Pancreas (tissue), 10 donors: ENCODE measurements at places on chromosomes 6 and 20. TPM values are rescaled to one million over a fixed set of nuclear protein-coding genes. Genes with fewer than 3 reads are reported as not detected.

Gene LY6G6D
- total RNA-seq, result not detected

Gene TP53TG5
- total RNA-seq, result not detected

DNA sequence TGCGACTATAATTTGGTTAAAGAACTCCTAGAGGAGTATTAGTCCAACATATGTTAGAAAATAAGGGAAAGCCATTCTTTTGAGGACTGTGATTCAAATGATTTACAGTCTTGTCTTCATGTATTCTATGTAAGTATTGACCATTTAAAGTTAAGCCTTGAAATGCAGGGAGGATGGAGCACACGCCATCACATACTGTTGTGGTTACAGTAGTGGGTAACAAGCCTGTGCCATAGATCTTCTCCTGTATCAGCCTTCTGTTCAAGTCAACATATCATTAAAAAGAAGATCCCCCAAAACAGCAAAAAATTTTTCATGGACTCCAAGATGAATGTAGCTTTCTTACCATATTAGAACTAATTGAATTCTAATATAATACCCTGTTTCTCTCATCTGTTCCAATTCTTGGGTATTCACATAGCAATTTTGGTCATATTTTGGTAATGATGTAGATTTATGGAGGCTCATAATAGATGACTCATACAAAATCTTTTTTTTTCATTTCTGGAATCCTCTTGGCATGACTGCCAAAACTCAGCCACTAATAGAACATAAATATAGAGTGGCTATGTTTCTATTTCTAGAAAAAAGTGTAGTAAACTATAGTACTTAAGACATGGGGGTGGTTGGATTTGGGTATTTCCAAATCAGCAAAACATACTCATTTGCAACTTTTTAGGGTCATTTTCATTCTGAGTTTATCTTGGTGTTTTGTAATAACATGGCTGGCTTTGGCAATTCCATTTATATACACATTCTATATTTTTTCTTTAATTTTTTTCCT, 413.5 kb downstream of the BCKDHB start:
- no peaks in the 10 kb centered on the region for H3K27me3 ChIP-seq
- no peaks in the 10 kb centered on the region for H3K36me3 ChIP-seq
- H3K4me1 ChIP-seq, result no peaks in the 10 kb centered on the region
- no peak for DNase-seq

- no peaks in the 10 kb centered on the region for H3K27me3 ChIP-seq
- H3K4me1 ChIP-seq, result no peaks in the 10 kb centered on the region
- no peak for DNase-seq
- H3K36me3 ChIP-seq, result no peaks in the 10 kb centered on the region
- H3K4me3 ChIP-seq, result no peak overlapping the region
These were observed 142.8 kb upstream of the PHACTR3 start for GRCh38 chr20:59461526-59461925.

DNA sequence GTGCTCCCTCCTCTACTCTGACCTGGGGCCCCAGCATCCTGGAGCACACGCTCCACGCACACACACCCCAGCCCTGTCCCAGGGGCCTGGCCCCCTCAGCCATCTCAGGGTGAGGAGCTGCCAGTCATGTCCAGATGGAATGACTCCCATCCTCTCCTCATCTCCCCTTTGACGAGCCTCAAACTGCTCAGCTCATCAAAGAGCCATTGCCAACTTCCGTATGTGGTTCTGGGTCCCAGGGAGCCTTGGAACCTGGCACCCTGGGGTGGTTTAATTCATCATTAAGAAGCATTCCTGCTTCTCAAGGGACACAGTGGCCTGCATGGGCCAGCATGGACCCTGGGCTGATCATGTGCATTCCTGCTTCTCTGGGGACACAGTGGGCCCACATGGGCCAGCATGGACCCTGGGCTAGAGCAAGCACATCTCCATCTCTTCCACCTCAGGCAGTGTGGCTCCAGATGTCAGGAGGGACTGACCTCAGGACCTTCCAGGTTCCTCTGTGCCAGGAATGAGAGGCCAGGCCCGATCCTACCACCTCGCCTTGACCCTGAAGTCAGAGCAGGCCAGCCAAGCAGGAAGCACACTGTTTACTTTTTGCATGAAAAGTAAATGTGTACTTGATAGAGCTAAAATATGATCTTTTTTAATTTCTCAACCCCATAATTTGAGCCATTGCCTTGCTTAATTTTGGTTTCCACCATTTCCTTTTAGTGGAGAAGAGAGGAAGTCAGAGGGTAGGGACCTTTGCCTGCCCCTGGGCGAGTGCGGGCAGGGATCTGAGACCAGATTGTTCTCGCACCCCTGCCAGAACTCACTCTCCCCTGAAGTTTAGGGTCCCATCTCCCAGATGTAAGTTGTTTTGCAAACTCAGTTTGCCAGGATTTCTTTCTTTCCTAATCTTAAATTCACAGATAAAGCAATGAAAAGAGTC, 26.1 kb downstream of the SPATA2 start:
- peaks cover 20% of the 10 kb centered on the region for H3K4me1 ChIP-seq
- no peak overlapping the region for H3K27ac ChIP-seq

- peaks cover 19% of the 10 kb centered on the region for H3K4me1 ChIP-seq
- no peaks in the 10 kb centered on the region for H3K36me3 ChIP-seq
- H3K4me3 ChIP-seq, result no peak overlapping the region
- H3K27me3 ChIP-seq, result peaks cover 44% of the 10 kb centered on the region
These were observed 3.1 kb upstream of the POU3F2 start for GRCh38 chr6:98831057-98831958.
